NCI-H187 (cell line): ENCODE measurements at places on chromosomes 11 and 22.

DNA sequence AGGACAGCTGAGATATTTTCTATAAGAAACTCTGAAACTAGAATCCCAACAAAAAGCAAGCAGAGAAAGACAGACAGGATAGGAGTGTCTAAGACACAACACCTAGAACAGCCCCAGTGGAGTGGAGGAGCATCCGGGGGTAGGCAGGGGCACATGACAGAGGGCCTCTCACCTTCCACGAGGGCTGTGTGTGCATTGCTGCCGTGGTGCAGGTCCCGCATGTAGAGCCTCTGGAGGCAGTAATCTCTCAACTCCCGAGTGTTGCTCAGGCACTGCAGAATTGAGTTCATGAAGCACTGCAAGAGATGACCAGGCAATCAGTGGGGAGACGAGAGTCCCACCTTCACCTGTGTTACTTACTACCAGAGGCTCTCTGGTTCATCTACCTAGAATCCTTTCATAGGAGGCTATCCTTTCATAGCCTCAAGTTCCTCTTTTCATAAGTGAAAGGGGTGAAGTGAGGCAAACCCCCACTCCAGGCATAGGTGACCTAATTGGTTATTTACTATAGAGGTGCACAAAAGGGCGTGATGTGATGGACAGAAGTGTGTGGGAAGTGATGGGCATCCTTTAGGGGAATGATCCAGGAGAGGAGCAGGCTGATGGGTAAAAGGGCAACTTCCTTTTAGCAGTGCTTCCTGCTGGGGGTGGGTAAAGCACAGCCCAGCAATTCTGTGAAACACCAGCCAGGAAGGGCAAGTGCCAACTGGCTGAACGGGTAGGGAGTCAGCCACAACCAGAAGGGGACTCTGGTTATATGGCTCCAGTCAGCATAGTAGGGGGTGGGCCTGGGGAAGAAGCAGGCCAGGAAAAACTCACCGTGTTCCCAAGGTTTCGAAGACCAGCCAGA is 13.1 kb upstream of the MFRP start:
- no peak for DNase-seq

DNA sequence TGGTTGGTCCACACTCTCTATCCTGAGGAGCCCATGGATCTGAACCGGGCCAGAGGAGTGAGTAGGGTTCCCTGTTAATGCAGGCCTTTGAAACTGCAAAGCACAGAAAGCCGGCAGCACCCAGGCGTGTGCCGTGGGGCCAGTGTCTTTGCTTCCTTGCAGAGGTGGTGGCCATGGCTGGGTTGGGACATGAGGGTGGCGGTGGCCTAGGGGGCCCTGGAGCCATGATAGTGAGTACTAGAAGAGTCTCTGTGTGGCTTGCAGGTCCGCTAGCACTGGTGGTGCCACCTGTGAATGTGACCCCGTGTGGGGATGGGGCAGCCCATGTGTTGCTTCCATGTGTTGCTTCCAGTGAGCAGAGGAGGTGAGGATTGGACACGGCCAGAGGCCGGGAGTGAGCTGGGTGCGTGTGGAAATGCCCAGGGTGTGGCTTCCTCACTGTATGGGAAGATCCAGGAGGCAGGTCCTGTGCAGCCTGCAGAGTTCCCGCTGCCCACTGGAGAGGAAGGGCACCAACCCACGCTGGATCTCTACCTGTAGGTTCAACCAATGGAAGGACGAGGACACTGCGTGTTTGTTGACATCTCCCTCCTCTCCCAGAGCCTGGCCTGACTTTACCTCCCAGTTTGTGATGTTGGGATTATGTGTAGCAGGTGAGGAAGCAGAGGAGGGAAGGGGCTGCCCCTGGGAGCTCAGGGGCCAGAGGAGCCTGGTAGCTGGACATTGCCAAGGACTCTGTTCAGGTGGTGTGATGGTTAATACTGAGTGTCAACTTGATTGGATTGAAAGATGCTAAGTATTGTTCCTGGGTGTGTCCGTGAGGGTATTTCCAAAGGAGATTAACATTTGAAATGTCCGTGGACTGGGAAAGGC is 796.6 kb downstream of the TBC1D22A start:
- DNase-seq, result no peak

- DNase-seq, result no peak
These were observed 30.2 kb upstream of the SLC35C1 start for GRCh38 chr11:45774786-45775185.

- no peak for DNase-seq
These were observed 15.7 kb upstream of the ARFGAP3 start for GRCh38 chr22:42872821-42873220.

DNA sequence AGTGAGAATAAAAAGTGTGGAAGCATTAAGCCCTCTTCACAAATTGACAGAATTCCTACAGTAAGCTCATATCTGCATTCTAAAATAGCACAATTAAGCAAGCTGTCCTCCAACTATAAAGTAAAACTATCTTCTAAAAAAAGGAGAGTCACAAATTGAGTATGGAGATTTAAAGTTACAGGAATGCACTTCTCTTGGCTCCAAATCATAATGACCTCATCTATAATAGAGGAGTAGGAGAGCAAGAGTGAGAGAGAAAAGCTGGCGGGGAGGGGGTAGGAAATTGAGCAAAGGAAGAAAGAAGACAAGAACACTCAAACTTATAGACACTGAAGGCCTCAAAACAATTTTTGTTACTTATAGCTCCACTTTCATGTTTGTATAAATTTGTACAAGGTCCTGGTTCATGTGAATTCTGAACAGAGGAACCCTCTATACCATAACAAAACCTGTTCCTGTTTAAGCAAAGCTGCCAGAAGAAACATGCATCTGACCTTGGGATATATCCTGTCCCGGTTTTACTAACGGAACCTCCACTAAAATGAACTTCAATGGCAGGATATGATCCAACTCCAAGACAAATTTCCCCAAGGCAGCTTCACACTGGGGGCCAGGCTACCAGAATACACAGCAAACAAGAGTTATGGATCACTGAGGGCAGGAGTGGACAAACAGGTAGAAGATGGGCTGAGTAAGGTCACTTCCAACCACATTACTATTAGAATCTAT is 37.2 kb downstream of the SLC35F2 start:
- DNase-seq, result no peak

GRCh38 chr22:43302531-43303041 is 40.6 kb downstream of the SCUBE1 start:
- DNase-seq, result no peak

GRCh38 chr11:2482204-2482603 is 37.4 kb downstream of the KCNQ1 start:
- no peak for DNase-seq

DNA sequence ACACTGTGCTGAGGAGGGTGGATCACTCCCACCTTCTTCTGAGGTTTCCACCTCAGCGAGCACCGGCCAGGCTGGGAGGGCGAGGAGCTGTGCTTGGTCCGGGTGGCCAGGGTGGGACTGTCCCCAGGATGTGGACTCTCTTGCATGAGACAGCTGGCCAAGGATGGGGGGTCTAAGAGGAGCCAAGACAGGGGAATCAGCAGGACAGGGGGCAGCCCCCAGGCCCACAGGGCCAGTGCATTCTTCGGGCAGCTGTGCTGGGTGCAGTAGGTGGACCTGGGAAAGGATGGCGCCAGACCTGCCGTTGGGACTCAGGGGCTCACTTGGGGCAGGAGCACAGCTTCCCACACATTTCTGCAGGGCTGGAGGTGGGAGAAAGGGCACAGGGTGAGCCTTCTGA is 9.5 kb downstream of the APOBEC3A start:
- DNase-seq, result no peak

GRCh38 chr22:44540756-44541670 is 43.0 kb upstream of the RTL6 start:
- DNase-seq, result no peak

GRCh38 chr22:48826546-48826945 is 1001.1 kb downstream of the BRD1 start:
- no peak for DNase-seq

DNA sequence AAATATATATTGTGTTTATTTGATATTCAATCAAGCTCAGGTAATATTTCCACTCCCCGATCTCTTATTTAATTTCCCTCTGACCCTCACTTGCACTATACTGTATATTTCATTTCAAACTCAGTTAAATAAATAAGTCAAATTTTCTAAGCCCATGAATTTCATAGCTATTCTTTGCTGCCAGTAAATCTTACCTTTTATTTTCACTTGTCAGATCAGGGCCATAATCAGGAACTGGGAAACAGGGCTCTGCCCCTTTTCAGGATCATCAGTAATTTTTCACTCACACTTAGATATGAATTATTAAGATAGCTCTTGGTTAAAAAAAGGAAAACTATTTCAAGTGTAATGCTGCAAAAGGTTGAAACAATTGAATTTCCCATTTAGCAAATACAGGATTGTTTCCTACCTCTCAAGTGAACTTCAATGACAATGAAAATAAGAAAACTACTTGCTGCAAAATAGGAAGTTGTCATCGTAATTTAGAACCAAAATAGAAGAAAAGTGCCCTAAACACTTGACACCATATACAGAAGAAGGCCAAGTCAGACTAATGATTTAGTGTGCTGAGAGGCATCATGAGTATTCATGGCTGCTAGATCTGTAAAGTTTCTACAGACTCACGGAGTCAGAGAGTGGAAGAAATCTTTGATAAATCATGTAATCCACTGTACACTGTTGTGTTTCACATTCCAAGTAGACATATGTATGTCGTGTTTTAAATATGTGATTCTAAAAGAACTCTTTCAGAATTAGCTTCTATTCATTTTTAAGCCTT is 316.8 kb upstream of the CNTN5 start:
- DNase-seq, result no peak

GRCh38 chr11:65083134-65083833 is 556 bp downstream of the CDCA5 start:
- no peak for DNase-seq

- DNase-seq, result no peak
These were observed 7.0 kb downstream of the FADD start for GRCh38 chr11:70210051-70210501.

DNA sequence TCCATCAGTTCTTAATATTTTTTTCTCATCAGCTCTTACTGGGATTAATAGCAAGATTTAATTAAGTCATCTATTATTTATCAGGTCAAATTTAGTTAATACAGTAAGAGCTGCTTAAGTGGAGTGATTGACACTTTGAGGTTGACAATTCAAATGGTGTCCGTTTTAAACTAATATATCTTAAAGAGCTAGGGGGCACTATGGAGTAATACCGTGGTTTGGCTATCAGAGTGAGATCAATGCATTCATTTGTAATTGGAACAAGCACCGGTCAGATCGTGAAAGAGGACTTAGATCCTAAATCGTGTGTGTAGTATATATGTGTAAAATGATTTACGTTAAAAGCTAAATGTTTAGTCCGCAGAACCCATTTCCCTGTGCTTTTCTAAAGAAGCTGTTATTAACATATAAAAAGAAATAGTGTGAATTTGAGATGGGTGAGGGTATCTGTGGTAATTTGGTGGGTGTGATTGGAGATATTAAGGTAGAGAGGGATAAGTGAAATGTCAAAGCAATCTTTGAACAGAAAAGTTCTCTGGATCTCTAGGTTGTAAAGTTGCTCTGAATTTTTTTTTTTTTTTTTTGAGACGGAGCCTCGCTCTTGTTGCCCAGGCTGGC is 2.3 kb downstream of the SIK2 start:
- DNase-seq, result no peak

DNA sequence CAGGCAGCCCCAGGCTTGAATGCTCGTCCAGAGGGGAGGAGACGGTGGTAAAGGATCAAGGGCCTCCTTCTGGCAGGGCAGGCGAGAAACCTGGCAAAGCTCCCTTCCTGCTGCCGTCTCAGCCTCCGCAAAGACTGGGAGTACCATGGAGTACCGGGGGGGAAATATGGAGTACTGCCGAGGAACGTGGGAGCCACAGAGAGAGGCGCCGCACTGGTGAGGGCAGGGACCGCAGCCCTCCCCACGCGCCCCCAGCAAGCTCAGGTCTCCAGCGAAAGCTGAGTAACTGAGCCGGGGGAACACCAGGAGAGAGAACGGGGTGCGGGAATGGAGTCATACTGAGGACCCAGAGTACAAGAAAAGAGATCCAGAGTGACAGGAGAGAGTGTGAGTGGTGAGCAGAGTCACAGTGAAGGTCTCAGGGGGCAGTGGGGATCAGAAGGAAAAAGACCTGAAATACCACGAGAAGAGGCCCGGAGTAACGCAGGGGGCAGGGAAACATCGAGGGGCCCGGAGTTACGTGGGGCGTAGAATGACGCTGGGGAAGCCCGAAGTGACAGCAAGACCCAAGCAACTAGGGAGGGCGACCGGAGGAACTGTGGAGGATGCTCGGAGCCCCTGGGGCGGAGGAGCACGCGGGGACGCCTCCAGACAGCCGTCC is 740 bp downstream of the EML3 start:
- DNase-seq, result no peak

- no peak for DNase-seq
These were observed 44.3 kb downstream of the POLD3 start for GRCh38 chr11:74636630-74637184.

- DNase-seq, result no peak
These were observed 62.7 kb upstream of the BARX2 start for GRCh38 chr11:129312730-129313503.

- DNase-seq, result no peak
These were observed 265.8 kb downstream of the BUD13 start for GRCh38 chr11:116507016-116507415.

DNA sequence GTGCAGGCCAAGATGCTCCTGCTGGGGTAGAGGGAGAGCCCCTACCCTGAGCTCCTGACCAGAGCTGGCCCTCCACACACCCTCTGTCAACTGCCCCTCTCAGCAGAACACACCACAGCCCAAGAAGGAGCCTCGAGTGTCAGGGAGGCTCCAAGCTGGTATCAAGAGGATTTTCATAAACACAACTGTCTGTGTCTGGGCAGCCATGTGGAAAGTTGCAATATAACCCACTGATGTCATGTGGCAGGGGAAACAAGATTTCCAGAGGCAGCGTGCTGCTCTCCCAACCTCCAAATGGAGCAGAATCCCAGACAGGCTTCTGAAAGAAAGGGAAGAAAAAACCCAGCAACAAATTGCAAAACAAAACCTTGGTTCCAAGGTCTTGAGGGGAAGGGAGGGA is 569.9 kb downstream of the BUD13 start:
- no peak for DNase-seq

- no peak for DNase-seq
These were observed 55.0 kb upstream of the DEPDC7 start for GRCh38 chr11:32960553-32961164.

DNA sequence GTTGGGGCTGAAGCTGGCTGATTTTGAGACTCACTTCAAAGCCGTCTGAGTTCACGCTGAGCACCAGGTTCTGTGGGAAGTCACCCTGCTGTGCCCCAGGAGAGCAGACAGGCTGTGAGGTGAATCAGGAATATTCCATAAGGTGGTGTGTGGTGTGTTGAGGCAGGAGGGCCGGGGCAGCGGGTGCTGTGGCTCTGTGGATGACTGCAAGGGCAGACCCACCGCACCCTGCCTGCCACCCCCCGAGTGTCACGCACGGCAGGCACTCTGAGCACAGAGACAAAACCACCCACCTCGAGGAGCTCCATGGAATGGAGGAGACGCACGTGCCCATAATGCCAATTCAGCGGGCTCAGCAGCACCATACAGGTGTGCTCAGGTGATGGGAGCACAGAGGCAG is 147.8 kb downstream of the PKNOX2 start:
- DNase-seq, result no peak

GRCh38 chr11:80532633-80533232 is 1091.9 kb upstream of the TENM4 start:
- DNase-seq, result no peak
